Naive thymus-derived CD8-positive, alpha-beta T cell (primary cell): ENCODE measurements at places on chromosomes 4 and X.

DNA sequence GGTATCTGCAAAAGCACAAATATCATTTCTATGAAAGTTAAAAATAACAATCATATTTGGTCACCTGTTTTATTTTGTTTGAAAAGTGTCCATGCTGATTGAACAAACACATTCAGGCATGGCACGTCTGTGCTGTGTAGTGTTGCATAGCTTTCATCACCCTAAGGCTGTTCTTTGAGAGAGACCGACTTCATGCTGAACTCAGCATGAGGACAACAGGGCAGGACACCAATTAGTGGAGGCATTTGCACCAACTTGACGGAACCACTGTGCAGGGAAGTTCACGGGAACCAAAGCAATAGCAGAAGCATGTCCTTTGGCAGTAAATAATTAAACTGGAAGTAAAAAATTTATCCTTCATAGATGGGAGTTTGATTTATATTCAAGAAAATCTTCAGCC is 158.4 kb upstream of the SLC7A11 start:
- DNase-seq, result no peak

DNA sequence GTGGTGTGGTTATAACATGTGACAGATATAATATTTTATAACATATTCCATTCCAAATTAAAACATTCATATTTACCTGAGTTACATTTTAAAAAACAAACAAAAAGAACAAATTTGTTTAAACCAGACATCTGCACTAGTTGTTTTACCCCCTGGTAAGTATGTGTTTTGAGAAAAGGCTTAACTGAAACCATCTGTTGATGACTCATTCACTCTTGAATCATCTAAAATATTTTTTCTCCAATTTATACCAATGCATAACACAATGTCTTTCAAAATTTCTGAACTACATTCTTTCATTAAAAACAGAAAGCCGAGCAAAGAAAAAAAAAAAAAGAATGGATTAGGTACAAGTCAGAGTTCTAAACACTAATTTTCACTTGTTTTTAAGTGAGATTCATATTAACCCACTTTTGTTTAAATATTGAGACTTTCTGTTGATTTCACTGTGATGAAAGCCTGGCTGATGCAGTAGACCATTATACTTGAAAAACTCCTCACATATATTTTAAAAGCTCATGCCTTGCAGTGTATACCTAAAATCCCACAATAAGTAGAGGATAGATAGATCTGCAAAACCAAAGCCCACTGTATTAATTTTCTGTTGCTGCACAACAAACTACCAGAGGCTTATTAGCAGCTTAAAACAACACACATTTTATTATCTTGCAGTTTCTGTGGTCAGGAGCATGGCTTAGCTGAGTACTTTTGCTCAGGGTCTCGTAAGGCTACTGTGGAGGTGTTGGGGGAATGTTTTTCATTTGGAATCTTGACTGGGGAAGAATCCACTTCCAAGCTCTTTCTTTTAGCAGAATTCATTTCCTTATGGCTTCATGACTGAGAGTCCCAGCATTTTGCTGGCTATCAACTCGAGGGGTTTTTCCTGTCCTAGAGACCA is 221.5 kb downstream of the PCDH18 start:
- no peak for DNase-seq

DNA sequence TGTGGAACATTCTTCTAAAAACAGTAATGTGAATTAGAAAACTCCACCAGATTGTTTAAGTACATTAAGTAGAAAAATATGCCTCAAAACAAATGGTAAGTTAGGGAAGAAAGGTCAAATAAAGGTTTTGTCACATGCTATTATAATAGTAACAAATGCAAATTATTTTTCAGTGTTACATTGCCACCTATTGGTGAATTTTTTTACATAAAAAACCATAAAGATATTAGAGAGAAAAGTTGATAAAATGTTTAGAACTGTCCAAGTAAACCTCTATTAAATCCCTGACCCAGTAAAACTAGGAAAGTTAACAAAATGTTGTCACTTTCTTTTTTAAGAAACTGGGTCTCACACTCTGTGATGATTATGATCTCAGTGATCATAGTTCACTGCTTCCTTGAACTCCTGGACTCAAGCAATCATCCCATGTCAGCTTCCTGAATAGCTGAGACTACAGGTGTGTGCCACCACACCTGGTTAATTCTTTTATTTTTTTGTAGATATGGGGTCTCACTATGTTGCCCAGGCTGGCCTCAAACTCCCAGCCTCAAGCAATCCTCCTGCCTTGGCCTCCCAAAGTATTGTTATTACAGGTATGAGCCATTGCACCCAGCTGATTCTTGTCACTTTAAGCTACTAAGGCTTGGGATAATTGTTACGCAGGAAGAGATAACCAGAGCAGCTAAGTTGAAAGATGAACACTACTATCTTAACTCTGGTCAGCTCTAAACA is 157.6 kb downstream of the ATRX start:
- no peak for DNase-seq

- DNase-seq, result no peak
Observed at GRCh38 chrX:31228909-31229308, 157.1 kb upstream of the FTHL17 start.

- no peak for DNase-seq
Observed at GRCh38 chr4:100519205-100519604, 1.4 kb upstream of the EMCN start.

DNA sequence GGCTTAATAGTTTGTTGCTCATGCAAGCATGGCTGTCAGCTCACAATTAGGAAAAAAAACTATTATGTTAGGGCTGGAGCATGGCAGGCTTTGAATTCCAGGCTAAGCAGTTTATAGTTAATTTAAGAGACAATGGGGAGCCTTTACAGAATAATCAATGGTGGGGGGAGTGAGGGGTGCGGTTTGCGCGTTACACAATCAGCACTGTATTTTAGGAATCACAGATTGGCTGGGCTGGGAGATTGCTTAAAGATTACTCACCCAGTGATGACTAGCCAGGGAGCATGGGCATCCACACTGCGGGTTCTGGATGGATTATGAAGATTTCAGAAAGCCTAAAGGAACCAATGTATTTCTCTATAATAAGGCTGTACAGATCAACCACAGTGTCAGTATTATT is 186.6 kb downstream of the SOX3 start:
- DNase-seq, result no peak

GRCh38 chr4:20433097-20433705 is 181.5 kb downstream of the SLIT2 start:
- no peak for DNase-seq

DNA sequence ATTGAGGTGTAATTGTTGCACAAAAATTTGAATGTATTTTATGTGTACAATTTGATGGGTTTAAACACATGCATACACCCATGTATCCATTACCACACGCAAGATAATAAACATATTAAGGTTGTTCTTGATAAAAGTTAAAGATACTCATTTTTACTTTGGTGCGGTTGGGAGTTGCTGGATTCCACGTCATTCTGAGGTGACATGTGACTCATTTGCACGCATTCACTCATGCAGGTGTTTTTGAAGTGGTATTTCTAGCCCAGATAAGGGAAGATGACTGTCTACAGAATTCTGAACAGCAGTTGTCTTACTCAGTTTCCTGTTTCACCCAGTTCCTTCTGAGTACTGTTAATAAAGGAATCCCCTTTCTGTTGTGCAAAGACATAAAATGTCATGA is 142.0 kb downstream of the RTL3 start:
- peak; percentile 54 for DNase-seq
